ENCODE measurements at places on chromosomes 1 and 21.
A peak's percentile ranks its signal among the peaks of the same experiment; 100 is the strongest.

DNA sequence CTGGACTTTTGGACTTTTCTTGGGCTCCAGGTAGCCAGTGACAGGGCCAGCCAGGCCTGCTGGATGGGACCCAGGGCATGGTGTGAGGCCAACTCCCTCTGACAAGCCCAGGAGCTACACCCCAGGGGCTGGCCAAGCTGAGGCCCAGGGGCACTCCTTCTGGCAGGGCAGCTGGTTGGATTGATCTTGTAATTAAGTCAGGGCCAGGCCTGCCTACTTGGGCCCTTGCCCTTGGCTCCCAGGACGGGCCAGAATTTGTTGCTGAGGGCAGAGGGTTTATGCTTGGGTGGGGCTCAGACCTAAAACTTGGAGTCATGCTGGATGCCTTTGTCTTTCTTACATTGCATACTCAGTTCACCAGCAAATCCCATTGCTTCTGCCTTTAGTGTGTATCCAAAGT, 20.7 kb downstream of the KCNA2 start:
- DNase-seq, result no peak

DNA sequence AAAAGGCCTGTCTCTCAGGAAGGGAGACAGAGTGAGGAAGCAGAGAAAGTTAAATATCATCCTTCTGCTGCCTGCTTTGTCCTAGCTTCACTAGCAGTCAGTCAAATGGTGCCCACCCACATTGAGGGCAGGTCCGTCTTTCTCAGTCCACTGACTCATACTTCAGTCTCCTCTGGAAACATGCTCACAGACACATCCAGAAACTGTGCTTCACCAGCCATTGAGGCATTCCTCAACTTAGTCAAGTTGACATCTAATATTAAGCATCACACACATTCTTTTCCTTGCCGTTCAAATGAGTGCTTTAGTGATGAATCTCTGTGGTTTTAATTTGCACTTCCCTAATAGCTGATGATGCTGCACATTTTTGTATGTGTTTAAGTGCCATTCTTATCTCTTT, 777.8 kb upstream of the PRMT6 start:
- DNase-seq, result no peak

DNA sequence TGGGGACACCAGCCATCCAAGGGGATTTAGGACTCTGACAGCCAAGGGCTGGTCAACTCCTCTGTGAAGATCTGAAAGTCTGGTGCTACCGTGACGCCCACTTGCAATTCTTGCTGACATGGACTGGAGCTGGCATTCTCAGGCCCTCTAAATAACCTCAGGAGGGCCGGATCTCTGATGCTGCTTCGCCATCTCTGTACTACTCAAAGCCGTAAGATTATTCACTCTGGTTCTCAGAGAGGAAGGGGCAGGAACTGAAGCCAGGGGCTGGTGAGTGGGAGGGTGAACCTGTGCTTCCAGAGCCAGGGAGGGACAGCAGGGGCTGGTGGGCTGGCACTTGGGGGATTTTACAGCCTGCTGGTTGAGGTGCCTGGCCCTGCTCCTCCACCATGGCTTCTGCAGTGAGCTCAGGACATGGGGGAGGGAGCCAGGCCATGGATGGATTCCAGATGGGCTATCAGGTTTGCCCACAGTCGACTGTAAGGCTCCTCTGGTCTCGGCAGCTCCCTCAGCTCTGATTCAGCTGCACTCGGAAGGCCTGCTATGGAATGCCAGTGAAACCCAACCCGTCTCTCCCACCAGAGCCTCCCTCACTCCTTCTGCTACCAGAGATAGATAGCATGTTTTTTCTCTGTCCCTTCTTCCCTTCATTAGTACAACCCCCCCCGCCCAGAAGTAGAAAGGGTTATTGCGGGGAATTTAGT, 84.5 kb downstream of the PLXNA2 start:
- no peak for DNase-seq

DNA sequence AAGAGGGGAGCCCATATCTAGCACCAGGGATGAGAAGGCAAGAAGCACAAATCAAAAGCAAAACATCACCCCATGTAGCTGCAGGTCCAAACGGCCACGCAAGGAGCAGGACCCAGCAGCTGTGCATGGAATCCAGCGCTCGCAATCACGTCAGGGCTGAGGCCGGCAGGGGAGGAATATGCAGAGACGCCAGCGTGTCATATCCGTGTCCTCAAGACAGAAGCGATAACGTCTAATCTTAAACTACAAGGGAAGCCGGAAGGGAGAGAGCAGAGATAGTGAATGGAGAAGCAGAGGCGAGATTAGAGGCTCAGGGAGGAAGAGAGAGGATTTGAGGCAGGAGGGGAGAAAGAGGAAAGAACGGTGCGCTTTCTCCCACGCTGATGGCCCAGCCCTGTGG, 39.1 kb downstream of the FBXO2 start:
- no peak for DNase-seq

DNA sequence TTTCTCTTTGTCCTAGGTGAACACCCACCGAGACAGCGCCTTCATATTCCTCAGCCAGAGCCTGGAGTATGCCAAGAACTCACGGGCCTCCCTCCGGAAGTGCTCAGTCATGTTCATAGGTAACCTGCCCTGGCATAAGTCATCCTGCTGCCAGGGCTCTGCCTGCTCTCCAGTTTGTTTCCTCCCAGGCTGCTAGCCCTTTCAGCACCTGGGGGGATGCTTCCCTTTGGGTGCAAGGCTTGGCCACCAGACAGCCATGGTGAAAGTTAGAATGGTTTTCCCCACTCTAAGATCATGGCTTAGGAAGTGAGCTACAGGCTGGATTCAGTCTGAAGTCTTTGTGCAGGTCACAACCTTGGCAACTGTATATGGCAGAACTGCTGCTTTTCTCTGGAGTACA, 9.2 kb upstream of the TTC4 start:
- no peak for DNase-seq

DNA sequence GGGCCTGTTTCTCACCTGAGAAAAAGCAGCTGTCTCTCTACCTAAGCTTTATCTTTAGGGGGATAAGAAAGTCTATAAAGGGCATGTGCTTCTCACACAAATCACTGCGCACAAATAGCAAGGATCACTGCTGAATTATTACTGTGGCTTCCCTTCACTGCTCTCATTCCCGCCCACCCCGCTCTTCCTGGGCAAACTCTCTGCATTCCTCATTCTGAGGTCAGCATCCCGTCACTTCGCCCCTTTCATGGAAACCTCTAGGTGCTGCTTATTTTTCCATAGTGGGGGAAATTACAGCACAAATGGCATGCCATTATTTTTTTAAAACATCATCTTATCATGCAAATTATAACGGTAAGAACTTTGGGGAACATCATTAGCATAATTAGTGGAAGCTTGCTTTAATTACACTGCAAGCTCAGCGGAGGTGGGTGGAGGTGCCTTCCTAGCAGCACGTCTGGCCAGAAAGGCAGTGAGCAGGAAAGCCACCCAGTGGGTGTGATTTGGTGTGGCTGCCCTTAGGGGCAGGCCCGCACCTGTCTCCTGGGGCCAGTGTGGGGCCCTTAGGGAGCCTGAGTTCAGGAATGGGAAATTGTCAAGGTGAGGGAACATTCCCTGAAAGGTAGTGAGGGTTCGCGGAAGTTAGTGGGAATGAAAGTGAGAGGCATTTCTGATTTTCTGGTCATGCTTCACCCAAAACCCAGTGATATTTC, 105.9 kb downstream of the LAMC2 start:
- peak; percentile 57 for DNase-seq

DNA sequence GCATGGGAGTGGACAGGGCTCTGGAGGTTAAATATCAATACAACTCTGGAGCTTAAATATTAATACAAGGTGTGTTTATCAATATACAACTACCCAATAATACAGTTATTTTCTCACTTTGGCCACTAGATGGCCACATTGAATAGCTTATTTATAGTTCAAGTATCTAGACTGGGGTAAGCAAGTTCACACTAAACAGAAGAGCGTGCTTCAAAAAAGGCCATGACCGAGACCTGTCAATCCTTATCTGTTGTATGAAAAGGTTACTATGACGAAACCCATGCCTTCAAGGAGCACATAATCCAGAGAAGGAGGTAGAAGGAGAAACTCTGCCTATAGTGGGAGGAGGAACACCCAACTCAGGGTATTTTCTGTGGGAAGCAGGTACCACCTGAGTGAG, 29.1 kb downstream of the CHML start:
- DNase-seq, result peak; percentile 33

GRCh38 chr1:217482356-217483102, 148.4 kb downstream of the GPATCH2 start:
- no peak for DNase-seq

DNA sequence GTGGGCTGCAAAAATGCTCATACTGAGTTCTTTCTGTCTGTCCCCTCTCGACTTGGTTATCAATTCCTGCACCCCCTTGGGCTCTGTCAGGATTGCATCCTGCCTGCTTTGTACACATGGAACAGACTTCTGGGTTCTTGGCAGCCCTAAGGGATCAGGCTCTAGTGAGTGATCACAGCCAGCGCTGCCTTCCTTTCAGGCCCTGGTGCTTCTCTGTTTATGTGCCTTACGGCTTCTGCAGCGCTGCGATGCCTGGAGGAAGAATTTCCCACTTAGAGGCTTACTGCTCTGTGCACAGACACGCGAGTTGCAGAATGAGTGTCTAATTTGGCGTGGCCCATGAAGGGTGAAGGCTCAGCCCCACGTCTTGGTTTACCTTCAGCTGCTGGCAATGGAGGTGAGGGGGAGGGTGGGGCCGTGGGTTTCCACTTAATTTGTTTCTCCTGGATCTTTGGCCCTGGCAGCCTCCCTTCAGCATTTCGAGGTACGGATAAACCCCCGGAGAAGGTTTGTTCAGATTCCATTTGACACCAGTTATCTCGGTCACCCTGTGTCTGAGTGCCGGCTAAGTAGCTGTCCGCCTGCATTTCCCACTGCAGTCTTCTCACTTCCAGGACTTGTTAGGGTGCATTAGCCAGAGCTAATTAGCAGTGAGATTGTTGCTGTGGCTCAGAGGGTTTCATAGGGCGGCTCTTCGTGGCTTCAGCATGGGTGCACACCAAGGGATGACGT, 227.3 kb downstream of the DYRK1A start:
- no peak for DNase-seq

GRCh38 chr1:6447818-6448748, 17.9 kb downstream of the TNFRSF25 start:
- peak; percentile 78 for DNase-seq

- no peak for DNase-seq
Measured at GRCh38 chr1:32031578-32032274, 18.1 kb downstream of the KHDRBS1 start.

DNA sequence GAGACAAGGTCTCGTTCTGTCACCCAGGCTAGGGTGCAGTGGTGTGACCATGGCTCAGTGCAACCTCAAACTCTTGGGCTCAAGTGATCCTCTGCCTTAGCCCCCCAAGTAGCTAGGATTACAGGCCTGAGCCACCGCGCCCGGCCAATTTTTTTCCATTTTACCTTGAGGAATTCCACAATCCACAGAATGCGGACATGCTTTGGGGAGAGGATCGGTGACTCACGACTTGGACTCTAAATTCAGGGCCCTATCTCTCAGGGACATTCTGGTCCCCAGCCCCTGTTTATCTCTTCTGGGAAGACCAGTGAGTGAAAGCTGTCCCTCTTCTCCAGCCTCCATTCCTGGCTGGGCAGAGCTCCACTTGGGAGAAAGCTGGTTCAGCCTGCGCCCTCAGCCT, 5.2 kb downstream of the PADI1 start:
- DNase-seq, result no peak

DNA sequence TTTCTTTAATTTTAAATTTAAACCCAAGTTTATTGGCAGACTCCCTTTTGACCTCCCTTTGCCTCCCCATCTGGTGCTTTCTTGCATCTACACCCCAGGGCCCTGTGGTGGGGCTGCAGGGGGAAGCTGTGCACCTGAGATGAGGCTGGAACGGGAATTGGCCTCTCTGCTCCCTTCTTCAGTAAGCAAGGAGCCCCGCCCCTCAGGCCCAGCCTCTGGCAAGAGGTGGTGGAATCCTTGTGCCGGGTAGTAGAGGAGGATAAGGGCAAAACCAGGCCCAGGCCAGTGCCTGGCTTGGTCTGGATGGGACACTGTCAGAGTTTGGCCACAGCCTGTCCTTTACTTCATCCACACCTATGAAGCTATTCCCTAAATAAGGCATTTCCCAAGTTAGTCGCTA, 25.1 kb downstream of the ATP8B2 start:
- no peak for DNase-seq

DNA sequence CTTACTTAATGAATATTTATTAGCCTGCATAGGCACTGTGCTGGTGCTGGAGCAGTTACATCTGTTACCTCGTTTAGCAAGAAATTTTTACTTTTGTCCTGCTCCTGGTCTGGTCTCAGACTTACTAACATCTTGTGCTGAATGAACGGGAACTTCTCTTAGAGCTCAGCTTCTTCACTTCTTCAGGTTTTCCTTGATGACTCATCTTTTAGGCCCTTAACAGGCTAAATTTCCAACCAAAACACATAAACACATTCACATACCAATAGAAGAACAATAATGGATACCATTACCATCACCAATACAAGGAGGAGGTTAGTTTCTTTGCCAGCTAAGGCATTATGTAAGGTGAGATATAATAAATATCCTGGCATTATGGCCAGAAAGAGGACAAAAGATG, 68.9 kb downstream of the IFI44 start:
- no peak for DNase-seq

DNA sequence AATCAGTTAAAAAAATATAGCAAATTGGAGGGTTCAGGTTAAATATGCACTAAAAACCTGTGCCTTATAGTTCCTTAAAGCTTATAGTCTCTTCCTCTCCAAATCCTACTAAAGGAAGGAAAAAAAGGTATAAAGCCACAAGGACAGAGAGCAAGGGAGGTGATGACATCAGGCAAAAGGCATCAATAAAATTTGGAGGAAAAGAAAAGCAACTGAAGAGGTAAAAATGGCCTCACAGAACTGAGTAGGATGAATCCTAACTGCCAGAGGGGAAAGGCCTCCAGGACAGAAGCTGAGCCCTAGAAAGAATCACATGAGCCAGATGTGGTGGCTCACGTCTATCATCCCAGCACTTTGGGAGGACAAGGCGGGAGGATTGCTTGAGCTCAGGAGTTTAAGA, 8.1 kb downstream of the CCSAP start:
- DNase-seq, result no peak

DNA sequence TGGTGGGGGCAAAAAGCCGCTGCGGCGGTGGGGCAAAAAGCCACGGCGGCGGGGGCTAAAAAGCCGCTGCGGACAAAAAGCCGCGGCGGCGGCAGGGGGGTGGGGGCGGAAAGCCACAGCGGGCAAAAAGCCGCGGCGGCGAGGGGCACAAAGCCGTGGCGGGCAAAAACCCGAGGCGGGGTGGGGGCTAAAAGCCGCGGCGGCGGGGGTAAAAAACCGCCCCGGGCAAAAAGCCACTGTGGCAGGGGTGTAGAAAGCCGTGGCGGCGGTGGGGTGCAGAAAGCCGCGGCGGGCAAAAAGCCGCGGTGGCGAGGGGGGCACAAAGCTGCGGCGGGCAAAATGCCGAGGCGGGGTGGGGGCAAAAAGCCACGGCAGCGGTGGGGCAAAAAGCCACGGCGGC, 3901.8 kb downstream of the SRGAP2C start:
- no peak for DNase-seq

- peak; percentile 46 for DNase-seq
Measured at GRCh38 chr1:8169364-8170058, 143.4 kb upstream of the ERRFI1 start.

Data from iPS-NIHi11 (cell line).